ENCODE measurements at places on chromosomes 16 and 17.

- DNase-seq: no peak
Observed at GRCh38 chr17:6557040-6557438, 684 bp upstream of the PITPNM3 start.

DNA sequence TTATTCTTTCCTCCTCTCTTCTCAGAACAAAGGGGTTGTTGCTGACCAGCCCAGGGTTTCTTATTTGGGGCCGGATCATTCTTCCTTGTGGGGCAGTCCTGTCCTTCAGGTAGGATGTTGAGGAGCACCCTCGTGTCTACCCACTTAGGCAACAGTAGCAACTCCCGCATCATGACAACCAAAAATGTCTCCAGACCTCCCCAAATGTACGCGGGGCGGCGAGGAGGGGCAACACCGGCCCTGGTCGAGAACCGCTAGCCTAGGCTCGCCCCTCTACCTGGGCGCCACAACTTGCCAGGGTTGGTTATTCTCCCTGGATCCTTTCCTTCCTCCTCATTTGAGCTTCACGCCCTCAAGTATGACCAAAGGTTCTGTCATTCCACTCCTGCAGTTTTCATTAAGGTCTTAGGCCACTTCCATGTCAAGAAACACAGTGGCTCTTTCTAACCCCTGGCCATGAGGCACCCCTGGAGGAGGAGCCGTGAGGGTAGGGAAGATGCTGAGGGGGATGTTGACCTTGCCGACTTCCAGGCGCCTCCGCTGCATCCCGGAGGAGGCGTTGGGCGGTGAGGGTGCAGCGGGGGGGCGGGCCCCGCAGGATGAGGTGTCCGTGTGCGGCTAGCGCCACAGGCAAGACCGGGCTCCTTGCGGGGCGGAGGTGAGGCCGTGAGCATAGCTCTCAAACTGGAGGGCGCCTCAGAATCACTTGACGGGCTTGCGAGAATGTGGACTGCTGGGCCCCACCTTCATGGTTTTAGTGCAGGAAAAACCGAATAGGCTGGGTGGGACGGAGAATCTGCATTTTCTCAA lies 712 bp upstream of the SPECC1 start:
- no peak for DNase-seq

DNA sequence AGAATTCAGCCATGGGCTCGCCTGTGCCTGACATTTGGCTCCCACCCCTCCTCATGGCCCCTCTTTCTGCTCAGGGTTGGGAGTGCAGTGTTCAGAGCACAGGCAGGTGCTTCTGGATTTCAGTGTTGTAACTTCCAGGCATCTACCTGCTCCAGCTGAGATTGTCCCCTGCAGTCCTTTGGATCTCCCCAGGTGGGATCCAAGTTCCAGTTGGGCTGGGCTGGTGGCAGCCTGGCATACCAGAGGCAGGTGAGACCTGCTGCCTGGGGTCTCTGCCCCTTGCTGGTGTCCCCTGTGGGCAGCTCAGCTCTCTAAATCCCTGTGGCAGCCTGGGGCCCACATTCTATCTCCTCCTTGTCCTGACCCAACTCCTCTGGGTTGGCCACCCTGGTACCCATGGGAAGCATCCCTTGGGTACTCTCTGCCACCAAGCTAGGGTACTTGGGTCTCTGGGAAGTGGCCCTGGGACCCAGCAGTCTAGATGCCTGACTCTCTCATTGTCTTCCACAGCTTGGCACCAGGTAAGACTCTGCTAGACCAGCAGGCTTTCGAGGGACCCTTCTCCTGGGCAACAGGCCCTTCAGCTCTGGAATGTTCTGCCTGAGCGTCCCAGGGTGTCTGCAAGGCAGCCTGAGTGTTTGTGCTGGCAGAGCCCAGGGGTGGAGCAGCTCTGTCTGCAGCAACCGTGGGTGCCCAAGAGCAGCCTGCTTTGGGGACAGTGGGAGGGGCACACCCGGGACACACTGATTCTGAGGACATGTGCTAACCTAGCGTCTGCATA lies 42.5 kb downstream of the DNAH17 start:
- DNase-seq: no peak

GRCh38 chr17:50039058-50039457 lies 16.9 kb upstream of the ITGA3 start:
- DNase-seq: no peak

DNA sequence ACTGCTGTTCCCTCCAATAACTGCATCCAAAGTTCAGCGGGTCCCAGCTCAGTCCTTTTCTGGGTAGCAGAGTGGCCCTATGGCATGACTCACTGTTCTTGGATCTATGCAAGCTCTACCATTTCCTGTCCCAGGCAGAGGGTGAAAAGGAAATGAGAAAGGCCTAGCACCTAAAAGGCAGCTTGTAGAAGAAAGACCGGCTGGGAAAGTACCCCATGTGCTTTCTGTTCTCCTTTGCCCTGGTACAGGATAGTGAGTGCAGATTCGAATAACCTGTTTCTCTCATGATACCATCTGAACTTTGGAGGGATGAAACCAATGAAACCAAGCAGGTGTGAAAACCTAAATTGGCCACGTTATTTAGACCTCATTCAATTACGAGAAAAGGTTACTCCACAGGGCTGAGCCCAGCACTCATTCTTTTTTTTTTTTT lies 12.7 kb upstream of the HASPIN start:
- DNase-seq: no peak

DNA sequence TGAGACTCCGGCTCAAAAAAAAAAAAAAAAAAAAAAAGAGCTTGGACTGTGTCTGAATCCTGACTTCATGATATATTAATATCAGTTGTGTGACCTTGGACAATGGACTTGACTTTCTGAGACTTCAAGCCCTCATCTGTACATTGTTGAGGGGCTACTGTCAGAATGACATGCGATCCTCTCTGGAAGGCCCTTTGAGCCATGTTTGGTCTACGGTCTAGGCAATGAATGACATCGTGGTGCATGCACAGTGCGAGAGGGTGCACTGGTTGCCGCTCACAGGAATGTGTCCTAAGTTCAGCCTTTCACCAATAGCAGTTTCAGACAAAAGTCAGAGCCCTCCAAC lies 43.0 kb upstream of the ZNF629 start:
- no peak for DNase-seq

- no peak for DNase-seq
Observed at GRCh38 chr16:72739577-72739976, 308.4 kb downstream of the ZFHX3 start.

- DNase-seq: no peak
Observed at GRCh38 chr17:43528319-43528987, 17.7 kb downstream of the ETV4 start.

GRCh38 chr16:87333101-87333500 lies 15.9 kb upstream of the C16orf95 start:
- DNase-seq: no peak

GRCh38 chr17:47704116-47704515 lies 10.2 kb downstream of the TBKBP1 start:
- no peak for DNase-seq

DNA sequence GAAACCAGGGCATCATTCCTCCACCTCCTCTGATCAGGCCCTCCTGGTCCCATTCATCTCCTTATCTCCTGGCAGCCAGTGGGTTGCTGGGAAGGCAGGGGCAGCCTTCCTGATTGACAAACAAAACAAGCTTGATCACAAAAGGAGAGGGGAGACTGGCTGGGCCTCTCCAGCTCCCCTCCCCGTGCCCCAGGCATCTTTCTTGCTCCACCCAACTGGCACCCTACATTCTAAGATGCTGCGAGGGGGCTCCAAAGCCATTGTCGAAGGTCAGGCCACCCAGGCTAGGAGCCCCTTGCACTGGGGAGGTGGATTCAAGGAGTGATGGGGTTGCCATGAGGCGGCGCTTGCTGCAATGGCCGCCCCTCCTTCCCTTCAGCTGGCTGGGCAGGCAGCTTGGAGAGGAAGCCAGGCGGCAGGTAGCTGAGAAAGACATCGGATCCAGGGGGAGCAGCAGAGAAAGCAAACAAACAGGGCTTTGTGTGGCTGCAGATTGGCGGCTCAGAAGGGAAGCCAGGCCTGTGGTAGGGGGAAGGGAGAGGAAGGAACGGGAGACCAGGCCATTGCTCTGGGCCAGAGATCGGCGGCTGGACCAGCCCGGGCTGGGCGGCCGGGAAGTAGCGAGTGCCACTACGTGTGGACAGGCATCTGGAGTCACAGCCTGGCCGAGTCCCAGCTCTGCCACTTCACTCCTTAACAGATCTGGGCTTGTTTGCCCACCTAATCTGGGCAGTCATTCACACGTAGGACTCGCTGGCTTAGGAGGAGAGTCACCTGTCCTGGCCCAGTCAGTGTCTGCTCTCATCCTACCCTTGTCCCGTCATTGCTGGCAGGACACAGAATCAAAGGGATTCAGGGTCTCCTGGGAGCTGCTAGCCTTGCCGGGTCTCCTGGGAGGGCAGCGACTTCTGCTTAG lies 12.3 kb downstream of the RAI1 start:
- DNase-seq: peak; percentile 46

DNA sequence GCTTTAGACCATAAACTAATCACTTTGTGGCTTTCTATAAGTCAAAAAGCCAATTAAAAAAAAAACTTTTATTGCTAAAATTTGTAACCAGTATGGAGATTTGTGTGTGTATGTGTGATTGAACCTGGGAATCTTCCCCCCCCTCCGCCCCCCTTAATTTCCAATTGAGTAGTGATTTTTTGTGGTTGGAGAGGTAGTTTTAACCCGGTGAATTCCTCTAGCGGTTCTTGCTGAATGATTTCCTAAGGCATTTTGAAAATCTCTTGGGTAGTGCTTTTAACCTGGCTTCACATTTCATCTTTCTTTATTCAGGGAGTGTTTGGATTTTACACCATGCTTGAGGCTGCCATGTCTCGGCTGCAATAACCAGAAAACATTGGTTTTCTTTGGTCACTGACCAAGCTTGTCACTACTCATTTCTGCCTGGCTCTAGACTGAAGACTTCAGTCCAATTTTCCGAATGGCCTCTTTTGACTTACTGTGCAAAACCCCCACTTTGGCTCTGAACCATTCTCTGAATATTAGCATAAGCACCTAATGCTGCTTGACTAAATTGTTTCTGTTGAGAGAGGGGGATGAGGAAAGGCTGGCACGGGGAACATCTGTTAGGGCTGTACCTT lies 35.6 kb downstream of the PRKCA start:
- no peak for DNase-seq

GRCh38 chr16:67544844-67545664 lies 16.4 kb downstream of the RIPOR1 start:
- no peak for DNase-seq
